H9 (cell line): ENCODE measurements at places on chromosomes 7 and 10. TPM values are rescaled to one million over a fixed set of nuclear protein-coding genes. Genes with fewer than 3 reads are reported as not detected.

GRCh38 chr10:69899727-69900595 is 98.3 kb downstream of the COL13A1 start:
- peak; percentile 49 for DNase-seq

- peak; percentile 99 for DNase-seq
These were observed at the start of gene AASS for GRCh38 chr7:122143751-122144711. AASS (minus strand) TSS chr7:122144249; CDS start chr7:122133726, 10,523 bp downstream.

GRCh38 chr10:12042409-12042796 is 206 bp downstream of the UPF2 start:
- no peak for DNase-seq

DNA sequence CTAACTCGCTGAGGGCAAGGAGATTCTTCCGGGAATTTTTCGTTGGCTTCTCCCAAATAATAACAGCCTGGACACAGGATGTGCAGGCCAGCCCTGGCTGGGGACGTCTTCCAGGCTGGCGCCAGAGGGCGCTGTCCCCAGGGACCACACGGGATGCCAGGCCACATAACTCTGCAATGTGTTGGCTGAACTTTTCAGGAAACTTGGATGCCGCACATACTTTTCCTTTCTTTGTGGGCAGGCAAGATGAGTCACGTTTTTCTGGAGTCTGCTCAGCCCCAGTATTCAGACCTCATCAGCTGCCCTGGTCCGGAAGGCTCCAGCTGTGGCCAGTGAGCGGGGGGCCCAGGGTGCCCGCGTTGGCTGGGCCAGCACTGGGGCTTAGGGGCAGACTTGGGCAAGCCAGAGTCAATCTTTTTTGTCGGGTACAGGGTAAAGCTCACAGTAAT is 122.7 kb downstream of the PRKAG2 start:
- DNase-seq = peak; percentile 96

DNA sequence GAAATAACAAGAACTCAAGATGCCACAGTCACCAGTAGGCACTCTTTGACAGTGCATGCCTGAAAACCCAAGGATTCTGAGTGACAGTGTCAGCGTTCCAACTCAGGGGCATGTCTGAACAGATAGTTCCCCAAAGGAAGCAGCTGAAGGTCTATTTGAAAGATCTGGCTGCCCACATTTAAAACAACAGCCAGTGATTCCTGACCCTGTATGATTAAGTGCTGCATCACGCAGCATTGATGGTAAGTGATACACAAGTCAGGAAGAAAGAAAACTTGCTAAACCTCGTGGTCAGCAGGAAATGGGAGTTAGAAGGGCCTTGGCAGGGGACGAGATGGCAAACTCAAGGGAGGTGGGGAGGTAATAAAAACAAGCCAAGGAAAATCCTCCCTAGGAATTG is 1013.1 kb downstream of the TYW1 start:
- DNase-seq = no peak

- DNase-seq = no peak
These were observed 98.0 kb downstream of the ADAM12 start for GRCh38 chr10:126290232-126290631.

- DNase-seq = no peak
These were observed 118.5 kb downstream of the GLRX3 start for GRCh38 chr10:130254662-130255061.

GRCh38 chr10:37436357-37436756 is 311.0 kb downstream of the ANKRD30A start:
- no peak for DNase-seq

- no peak for DNase-seq
These were observed 83.7 kb downstream of the UPF2 start for GRCh38 chr10:11958956-11959355.

- DNase-seq = no peak
These were observed 29.2 kb downstream of the FAM3C start for GRCh38 chr7:121366852-121367431.

Gene C10orf62
- total RNA-seq = 0.31 TPM in 1 of 2 replicates, not detected in the other

Gene REPIN1
- 105 and 106 TPM in 2 replicates for total RNA-seq

Gene MBL2
- not detected in 2 replicates for total RNA-seq

Gene TECPR1
- 13.9 and 15.6 TPM in 2 replicates for total RNA-seq
